ENCODE measurements at places on chromosomes 13 and 19.
A peak's percentile ranks its signal among the peaks of the same experiment; 100 is the strongest.

GRCh38 chr13:23778002-23778652, 111.1 kb downstream of the MIPEP start:
- no peak for DNase-seq

DNA sequence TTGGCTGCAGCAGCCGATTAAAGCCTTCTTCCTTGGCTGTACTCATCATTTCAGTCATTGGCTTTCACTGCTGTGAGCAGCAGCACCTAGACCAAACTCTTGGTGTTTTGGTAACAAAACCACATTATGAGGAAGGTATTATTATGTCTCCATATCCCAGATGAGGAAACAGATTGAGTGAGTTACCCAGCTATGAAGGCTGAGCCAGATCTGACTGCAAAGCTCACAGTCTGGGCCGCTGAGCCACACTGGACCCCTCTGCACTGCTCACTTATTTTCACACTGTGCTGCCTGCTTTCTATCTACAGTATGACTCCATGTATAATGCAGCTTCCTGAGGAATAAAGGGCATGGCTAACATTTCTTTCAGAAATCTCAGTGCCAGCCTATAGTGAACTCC, 24.5 kb downstream of the CRYL1 start:
- no peak for DNase-seq

DNA sequence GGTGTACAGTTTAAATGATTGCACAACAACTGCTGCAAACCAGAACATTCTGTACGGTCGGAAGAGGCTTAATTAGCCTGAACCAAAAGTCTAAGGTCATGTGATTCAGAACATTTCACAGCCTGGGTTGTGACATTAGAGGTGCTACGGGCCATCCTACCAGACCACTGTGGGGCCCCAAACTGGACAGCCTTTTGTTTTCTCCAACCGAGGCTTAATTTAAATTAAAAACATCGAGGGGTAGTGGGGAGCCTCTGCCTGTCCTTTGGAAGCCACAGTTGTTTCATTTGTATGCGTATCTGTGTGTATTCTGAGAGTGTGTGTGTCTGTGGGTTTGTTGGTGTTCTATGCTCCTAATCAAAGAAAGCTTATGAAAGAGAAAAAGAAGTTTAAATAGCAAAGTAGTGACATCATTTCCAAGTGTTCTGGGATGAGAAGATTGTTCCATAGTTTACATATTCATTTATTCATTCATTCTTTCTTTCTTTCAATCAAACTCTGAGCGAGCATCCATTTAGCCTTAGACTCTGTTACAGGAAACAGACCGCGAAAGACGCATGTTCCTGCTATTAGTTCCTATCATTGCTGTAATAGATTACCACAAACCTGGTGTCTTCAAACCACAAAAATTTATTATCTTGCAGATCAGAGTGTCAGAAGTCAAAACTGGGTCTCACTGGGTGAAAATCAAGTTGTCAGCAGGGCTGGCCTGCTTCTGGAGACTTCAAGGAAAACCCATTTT, 444.8 kb downstream of the FOXO1 start:
- peak; percentile 27 for DNase-seq

DNA sequence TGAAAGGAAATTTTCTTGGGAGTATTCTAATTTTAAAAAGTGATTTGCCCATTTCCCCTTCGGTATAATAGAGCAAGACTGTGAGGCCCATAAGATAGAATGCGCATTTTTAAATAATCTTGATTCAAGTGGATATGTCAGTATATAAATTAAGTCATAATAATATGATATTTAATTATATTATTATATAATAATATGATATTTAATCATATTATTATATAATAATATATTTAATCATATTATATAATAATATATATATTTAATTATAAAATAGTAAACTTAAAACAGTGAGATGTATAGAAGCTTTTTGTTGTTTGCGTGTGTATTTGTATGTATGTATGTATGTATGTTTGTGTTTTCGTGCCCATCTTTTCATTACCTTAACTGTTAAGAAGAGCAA, 682.5 kb downstream of the PCDH9 start:
- DNase-seq: no peak
